ENCODE measurements at places on chromosomes 16 and 17.

GRCh38 chr17:55363033-55363432 lies 58.6 kb downstream of the MMD start:
- DNase-seq: no peak

GRCh38 chr17:36870720-36870999 lies 66.6 kb upstream of the LHX1 start:
- no peak for DNase-seq

DNA sequence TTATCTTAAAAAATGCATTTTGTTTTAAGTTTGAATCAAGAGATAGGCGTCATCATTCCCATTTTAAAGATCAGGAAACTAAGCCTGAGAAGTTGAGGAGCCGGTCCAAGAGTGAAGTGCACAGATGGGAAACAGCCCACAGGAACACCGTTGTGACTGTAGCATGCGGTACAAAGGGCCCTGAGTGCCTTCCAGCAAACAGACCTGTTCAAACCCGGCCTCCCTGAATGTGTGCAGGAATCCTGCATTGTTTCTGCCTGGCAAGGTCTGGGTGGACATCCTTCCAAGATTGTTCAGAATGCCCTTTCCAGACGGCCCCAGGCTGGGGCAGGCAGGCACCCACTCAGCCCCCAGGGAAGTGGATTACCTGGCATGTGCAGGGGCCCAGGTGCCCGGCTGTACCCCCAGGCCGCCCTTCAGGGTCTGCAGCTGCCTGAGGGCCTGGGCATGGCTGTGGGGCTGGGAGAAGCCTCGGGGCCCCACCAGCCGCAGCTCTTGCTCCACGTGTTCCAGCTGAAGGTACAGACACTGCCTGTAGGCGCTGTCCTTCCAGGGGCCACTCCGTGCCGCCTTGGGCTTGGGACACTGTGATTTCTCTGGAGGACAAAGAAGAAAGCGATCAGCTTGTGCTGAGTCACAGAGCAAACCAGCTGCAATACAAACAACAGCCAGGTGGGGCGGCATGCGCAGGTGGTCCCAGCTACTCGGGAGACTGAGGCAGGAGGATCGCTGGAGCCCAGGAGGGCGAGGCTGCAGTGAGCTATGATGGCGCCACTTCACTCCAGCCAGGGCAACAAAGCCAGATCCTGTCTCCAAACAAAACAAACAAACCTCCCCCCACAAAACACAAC lies 45.0 kb upstream of the GCSH start:
- peak; percentile 24 for DNase-seq

DNA sequence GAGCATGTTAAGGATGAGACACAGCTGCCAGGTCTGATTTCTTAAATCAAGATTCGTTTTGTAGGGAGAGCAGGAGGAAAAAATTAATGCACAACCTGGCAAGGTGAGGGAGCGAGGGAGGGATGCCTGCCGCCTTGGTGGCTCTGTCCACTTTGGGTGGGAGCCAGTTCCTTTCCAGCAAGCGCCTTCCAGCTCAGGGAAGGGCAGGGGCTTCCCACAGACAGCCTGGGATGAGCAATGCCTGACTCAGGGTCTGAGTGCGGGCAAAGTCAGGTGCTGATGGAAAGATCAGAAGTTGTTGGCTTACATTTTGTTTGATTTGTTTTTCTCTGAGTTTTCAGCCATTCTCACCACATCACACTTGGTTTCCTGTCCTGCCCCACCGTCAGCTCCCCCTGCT lies 220.7 kb downstream of the ENGASE start:
- no peak for DNase-seq

GRCh38 chr16:1537763-1538289 lies 4.4 kb downstream of the TMEM204 start:
- DNase-seq: no peak

DNA sequence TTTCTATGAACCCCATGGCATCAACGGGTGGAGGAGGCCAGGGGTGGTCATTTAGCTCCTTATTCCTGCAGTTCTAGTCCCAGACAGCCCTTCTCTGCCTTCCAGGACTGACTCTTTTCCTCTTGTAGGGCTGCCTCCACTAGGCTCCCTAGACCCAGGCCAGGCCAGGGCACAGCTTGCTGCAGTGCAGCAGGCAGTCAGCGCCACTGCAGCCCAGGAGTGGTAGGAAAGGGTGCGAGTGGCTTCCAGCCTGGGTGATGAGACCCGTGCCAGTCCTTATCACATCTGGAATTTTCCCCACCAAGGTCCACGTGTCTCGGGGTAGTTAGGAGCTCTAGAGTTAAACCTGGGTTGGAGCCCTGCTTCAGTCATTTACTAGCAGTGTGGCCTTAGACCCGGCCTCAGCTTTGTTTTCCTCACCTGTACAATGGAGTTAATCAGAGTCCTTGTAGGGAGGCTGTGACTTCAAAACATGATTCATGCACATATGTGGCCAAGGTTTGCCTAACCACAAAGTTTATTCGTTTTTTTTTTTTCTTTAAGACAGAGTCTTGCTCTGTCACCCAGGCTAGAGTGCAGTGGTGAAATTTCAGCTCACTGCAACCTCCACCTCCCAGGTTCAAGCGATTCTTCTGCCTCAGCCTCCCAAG lies 4.7 kb downstream of the SLC5A11 start:
- DNase-seq: peak; percentile 78

- peak; percentile 55 for DNase-seq
Measured at GRCh38 chr17:48499248-48499647, 31.6 kb downstream of the HOXB1 start.

GRCh38 chr16:30570636-30571444 lies 674 bp downstream of the ZNF688 start:
- peak; percentile 32 for DNase-seq

- no peak for DNase-seq
Measured at GRCh38 chr16:9212621-9213020, 121.2 kb downstream of the HAPSTR1 start.

GRCh38 chr17:17056156-17056539 lies 13.9 kb downstream of the MPRIP start:
- DNase-seq: peak; percentile 24

GRCh38 chr16:50972876-50973275 lies 178.2 kb downstream of the SALL1 start:
- no peak for DNase-seq

DNA sequence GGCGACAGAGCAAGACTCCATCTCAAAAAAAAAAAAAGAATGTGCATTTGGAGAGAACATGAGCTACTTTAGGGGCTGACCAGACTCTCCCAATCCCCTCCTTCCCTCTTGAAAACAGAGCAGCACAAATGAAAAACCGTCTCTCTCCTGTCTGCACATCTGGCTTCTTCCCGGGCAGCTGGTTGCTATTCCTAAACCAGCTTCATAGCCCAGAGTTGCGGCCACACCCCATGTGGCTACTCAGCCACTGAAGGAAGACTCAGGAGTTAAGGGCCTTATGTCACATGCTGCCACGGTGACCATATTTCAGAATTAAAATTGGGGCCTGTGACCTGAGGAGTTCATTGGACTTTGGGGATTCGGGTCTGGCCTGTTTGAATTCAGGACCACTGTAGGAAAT lies 48.3 kb downstream of the KATNIP start:
- DNase-seq: no peak

DNA sequence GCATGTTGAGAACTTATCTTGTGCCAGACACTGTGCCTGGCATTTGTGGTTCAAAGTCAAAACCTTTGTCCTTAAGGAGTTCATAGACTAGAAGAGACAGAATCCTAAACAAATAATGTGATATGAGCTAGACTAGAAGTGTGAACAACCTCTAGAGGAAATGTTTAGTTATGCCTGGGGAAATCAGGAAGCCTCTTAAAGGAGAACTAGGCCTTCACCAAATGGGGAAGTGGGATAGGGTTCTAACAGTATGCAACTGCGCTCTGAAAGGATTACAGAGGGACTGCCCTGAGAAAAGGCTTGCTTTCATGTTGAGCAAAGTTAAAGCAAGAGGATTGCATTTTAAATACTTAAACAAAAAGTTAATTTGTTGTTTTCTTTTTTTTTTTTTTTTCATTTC lies 4.9 kb downstream of the RUNDC1 start:
- no peak for DNase-seq

- DNase-seq: no peak
Measured at GRCh38 chr16:17104654-17105053, 366.1 kb downstream of the XYLT1 start.

- DNase-seq: no peak
Measured at GRCh38 chr17:63847525-63848249, 5.2 kb upstream of the SMARCD2 start.

DNA sequence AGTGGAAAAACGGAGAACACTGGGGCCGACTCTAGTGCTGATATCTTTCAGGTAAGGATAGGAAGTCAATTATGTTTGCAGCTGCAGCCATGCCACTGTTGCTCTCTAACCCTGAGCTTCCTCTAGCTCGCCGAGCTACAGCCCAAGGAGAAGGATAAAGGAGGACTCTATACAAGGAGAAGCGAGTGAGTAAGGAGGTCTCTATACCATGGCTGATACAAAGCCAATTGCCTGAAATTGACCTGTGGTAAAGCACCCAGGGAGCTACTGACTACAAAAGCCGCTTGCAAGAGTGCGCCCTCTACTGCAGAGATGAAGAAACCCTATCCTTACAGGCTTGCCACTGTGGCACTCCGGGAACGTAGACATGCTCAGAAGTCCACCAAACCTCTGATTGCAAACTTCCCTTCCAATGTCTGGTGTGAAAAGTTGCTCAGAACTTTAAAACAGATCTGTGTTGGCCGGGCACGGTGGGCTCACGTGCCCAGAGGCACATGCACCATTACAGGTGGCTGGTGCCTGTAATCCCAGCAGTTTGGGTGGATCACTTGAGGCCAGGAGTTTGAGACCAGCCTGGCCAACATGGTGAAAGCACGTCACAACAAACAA lies 10.8 kb upstream of the SLC46A1 start:
- DNase-seq: peak; percentile 78

DNA sequence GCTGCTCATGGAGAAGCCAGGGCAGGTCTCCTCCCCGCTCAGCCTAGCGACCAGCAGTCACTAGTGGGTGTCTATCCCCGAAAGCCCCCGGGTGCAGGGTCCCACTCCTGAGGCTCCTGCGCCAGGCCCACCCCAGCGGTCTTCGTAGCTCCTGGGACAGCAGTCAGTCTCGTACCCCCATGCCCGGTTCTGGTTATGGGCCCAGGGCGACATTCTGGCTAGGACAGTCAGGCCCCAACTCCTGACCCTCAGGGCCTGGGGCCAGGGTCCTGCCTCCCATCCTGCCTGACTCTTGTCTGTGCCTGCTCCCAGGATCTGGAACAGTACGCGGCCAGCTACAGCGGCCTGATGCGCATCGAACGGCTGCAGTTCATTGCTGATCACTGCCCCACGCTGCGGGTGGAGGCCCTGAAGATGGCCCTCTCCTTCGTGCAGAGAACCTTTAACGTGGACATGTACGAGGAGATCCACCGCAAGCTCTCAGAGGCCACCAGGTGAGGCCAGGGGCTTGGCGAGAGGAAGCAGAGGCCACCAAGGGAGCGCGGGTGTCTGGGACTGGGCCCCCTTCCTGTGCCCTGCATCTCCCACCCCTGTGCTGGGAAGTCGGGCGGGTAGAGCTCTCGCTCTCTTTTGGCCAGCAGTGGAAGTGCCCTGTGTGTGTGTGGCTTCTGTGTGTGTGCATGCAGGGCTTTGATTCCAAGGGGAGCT lies 2.0 kb downstream of the GPS1 start:
- no peak for DNase-seq

- peak; percentile 54 for DNase-seq
Measured at GRCh38 chr17:978103-979093, 1.2 kb downstream of the NXN start.

DNA sequence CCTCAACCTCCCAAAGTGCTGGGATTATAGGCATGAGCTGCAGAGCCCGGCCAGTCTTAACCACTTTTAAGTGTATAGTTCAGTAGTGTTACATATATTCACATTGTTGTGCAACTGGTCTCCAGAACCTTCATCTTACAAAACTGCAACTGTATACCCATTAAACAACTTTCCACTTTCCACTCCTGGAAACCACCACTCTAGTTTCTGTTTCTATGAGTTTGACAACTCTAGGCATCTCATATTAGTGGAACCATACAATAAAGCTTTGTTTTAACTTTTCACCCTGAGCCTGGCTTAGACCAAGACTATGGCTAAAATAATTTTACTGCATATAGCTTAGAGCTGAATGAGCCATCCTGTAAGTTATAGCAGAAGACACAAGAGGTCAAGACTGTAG lies 108.0 kb upstream of the GOT2 start:
- no peak for DNase-seq

- DNase-seq: no peak
Measured at GRCh38 chr17:2905696-2906501, 109.7 kb downstream of the RAP1GAP2 start.

DNA sequence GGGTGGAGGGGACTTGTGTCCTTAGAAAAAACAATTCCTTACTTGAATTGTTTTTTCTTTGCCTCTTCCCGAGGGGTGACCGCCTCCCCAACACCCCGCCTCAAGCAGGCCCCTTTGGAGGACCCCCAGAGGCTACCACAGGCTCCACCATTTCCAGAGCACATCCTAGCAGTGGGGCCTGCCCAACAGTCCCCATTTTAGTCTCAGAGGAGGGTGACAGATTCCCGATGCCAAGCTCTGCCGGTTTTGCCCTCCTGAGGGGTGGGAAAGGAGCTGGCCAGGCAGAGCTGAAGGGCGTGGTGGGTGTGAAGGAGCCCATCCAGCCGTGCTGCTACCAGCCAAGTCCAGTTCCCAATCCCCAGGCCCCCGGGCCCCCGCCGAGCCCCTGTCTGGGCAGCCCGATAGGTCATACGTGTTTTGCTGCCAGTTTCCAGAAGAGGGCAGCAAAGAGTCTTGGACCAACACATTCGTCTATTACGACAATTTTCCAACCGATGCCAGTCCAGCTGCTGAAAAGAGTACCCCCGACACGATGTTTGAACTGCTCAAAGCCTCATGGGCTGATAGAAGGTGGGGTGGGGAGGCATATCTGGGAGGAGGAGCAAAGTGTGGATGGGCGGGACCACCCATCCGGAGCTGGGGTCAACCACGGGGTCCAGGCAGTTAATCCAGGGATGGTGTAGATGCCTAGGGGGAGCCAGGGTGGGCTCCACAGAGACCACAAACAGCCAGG lies 18.8 kb upstream of the GAA start:
- DNase-seq: peak; percentile 75

GRCh38 chr17:78345791-78346494 lies 13.9 kb downstream of the SOCS3 start:
- DNase-seq: no peak

- DNase-seq: peak; percentile 28
Measured at GRCh38 chr16:22787466-22788192, 26.3 kb upstream of the HS3ST2 start.

GRCh38 chr17:60747069-60747808 lies 69.6 kb downstream of the BCAS3 start:
- DNase-seq: no peak

DNA sequence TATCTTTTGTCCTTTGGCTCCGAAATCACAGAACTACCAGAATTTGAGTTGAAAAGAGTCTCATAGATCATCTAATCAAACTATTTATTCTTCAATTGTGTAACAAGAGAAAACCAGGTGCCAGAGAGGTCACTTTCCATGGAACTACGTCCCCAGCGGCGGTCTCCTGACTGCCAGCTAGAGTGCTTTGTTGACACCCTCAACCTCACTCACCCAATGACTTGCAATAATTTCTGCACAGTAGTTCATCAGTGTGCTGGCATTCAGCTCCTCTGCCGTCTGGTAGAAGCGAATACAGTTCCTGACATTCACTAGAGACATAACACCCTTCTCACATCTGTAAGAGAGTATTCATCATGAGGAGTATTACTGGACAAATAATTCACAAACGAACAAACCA lies 54.2 kb downstream of the ANKFY1 start:
- DNase-seq: no peak

All from epithelial cell of esophagus (primary cell).